ENCODE measurements at places on chromosomes 2 and 18. TPM values are rescaled to one million over a fixed set of nuclear protein-coding genes. Genes with fewer than 3 reads are reported as not detected.

GRCh38 chr18:11251229-11251890 lies 102.0 kb upstream of the PIEZO2 start:
- DNase-seq: no peak

DNA sequence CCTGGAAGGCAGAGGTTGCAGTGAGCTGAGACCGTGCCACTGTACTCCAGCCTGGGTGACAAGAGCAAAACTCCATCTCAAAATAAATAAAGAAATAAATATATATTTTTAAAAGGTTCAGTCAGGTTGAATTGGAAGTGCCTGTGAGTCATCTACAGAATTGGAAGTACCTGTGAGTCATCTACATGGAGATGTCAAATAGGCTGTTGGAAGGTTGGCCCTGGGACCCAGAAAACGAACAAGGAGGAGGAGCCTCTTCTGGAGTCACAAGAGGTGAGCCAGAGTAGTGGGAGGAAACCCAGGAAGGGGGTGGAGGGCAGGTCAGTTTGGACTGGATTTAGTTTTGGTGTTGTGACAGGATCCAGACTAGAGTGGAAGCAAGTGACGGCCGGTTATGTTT lies 15.2 kb upstream of the SCYGR1 start:
- DNase-seq: no peak

- DNase-seq: no peak
Measured at GRCh38 chr18:54807303-54807702, 21.0 kb upstream of the RAB27B start.

GRCh38 chr18:78980777-78981380 lies 1.3 kb downstream of the SALL3 start:
- DNase-seq: no peak

DNA sequence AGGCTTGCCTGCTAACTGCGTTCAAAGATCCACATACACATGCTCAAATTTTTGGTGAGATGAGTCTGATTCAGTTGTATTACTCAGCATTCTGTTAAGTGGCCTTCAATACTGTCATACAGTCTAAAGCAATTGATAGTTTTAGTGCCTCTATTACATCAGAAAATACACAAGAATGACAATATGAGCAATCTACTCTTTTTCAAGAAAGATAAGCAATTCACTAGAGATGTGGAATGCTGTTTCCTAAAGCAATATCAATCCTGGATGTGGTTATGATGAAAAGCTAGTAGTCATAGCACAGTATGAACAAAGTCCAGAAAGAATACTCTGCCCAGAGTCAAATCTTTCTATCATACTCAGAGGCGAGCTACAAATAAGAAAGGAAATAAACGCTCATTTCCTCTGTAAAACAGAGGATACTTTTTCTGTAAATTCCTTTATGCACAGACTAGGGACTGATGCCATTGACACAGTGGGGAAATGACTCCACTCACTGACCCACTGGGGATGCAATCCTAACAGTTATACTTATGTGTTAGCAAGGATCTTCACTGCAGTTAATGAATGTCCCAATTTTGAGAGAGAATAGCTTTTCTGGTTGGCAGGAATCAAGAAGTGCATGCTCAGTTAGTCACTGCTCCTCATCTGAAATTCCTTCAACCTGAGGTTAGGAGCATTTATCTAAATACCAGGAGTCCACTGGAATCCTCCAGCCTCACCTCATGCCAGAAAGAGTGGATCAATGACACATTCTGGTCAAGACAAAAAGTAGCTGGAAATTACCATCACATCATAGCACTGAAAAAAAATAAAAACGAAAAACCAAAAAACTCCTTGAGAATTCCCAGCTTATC lies 83.3 kb downstream of the PDE11A start:
- no peak for DNase-seq

DNA sequence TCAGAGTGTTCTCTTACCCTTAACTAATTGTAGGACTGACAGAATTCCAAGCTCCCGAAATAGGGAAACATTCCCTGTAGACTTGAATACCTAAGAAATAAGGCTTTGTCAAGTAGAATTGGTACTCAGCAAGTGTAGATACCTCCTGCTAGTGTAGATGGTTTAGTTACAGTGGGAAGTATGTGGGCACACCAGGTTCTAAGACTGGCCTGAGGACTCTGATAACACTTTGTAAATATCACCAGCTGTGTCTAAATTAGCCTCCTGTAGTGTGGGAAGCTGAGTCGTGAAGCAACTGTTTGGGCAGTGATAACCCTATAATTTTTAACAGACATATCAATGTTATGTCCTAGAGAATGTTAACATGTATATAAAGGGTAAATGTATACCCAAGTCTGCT lies 304.5 kb downstream of the SLC8A1 start:
- no peak for DNase-seq

- DNase-seq: no peak
Measured at GRCh38 chr2:214401580-214401979, 9.3 kb upstream of the VWC2L start.

GRCh38 chr2:44886414-44886813 lies 55.1 kb upstream of the SIX3 start:
- DNase-seq: no peak

DNA sequence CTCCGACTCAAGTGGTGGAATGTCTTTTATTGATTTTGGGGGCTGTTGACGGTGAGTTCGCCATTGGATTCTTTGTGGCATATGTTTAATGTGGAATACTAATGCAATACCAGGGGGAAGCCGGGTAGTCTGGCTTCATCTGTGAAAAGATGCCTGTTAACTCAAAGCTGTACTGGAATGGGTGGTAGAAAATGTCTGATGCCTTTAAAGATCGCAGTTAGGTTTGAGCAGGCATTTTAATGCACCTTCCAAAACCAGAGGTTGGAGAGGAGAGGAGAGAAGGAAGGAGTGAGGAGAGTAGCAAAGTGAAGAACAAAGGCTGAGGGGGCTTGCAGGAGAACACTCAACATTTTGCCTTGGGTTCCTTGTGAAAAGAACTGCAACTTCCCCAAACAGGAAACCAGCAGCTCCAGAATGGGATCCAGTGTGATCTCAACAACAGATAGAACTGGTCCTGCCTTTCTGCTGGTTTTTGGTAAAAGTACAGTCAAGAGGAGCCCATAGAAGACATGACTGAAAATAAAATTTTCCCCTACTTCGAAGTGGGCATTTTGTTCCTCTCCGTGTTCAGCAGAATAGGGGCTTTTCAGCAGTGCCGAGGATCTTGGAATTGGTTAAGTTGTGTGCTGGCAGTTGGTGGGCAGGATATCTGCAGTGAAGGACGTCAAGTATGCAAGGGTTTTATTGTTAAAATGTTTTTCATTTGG lies 1.5 kb downstream of the ZNF532 start:
- no peak for DNase-seq

DNA sequence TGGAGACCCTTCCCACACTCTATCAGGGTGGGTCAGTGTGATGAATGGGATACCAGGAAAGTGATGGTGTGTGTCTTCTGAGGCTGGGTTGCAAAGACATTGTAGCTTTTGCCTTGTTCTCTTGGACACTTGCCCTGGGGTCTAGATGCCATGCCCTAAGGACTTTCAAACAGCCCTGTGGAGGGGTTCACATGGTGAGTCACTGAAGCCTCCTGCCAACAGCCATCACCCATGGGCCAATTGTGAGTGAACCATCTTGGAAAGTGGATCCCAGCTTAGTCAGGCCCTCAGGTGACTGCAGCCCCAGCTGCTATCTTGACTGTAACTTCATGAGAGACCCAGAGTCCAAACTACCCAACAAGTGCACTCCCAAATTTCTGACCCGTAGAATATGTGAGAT lies 25.8 kb upstream of the IGFBP5 start:
- DNase-seq: no peak

GRCh38 chr2:235325151-235325550 lies 168.7 kb upstream of the AGAP1 start:
- no peak for DNase-seq

Gene HRH4
- 0.29 TPM for polyA plus RNA-seq

GRCh38 chr2:104745846-104746245 lies 108.1 kb upstream of the POU3F3 start:
- DNase-seq: no peak

DNA sequence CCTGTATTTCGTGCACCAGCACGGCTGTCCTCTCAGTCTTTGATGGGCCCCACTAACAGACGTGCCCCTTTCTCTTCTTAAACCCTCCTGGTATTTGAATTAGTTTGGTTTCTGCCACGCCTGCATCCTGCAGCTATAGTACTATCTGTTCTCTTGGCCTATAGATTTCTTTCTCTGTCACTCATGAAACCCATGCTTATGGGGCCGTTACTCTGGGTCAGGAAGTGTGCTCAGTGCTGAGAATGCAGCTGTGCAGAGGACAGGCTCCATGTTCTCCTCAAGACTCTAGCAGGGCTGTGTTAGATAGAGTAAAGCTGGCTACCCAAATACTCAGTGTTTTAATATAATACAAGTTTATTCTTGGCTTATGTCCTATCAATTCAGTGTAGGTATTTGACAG lies 180.0 kb downstream of the INSIG2 start:
- DNase-seq: no peak

Gene HSPE1
- 181 TPM for polyA plus RNA-seq

DNA sequence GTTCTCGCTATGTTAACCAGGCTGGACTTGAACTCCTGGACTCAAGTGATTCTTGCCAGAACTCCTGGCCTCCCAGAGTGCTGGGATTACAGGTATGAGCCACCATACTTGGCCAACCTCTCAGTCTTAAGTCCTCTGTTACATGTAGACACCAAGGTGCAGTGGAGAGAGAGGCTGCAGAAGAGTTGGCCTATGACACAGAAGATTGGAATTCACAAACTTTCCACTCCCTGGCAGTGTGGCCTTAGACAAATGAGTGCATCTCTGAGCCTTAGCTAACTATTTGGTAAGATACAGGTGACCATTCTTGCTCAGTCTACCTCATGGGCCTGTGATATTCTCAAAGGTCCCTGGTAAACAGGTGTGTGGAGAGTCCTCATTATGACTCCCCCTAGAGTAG lies 159.7 kb downstream of the MYCN start:
- no peak for DNase-seq

DNA sequence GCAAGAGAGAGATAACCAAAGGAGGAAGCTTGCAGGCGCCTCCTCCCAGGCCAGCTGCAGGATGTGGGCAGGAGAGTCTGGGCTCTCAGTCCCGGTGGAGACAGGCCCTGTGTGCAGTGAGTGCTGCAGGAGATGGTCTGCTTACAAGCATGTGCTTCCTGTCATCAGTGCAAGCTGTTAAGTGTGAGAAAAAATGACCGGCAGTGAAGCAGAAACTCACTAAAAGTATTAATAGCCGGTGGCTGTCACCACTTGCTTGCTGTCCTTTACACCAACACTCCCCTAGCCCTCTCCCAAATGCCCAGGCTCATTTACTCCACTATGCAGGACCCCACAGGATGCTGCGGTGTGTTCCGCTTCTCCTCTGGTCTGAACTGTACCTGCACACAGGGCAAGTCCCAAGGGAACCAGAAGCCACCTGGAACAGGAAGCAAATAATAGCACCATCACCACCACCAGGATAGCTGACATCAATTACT lies 435.6 kb upstream of the HS6ST1 start:
- no peak for DNase-seq

Gene AGAP1
- polyA plus RNA-seq: 0.10 TPM

GRCh38 chr2:155747531-155747930 lies 585.0 kb downstream of the NR4A2 start:
- no peak for DNase-seq

DNA sequence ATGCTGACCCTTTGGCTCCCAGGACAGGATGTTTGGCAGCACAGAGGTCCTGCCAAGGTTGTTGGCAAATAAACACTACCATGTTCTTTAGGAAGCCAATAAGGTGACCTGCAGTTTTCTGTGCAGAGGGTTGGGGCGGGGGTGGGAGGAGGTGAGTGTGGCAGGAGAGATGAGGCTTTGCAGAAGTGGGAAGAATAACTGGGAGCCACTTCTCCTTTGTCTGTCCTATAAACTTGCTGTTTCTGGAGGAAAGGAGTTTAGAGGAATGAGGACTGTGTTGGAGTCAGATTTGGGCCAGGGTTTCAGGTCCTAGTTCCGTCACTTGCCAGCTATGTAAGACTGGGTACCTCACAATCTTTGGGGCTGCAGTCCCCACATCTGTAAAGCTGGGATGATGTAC lies 187.6 kb upstream of the SPRED2 start:
- no peak for DNase-seq

DNA sequence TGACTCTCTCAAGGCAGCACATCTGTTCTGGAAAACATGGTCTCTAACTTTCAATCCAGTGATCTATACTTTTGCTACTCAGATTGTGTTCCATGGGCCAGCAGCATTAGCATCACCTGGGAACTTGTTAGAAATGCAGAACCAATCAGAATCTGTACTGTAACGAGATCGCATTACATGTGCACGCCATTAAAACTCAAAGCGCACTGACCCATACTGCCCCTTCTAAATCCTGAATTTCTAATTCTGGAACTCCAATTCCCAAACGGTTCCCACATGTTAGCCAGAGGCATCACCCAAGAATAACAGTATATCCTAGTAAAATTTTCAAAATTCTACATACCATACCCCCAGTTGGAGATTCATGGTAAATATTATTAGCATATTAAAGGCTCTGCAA lies 10.5 kb upstream of the DCTN1 start:
- DNase-seq: no peak

DNA sequence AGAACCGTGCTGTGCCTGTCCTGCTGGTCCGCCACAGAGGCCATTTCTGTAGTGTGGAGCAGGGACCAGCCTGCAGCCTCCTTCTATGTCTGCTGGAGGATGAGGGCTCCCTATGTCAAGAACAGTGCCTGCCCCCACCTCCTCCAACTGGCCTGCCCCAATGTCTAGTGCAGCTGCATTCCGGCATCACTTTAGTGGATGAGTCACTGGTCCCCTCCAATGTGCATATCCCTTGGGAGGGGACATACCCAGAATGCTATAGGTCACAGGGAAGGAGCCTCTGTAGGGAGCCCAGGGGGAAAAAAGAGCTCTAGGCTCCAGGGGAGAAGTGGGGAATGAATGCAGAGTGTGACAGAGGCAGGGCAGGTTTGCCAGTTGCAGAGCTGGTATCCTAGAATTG lies 219.6 kb downstream of the CELF4 start:
- no peak for DNase-seq

Gene TRABD2A
- 173 TPM for polyA plus RNA-seq

Gene IL1RN
- not detected for polyA plus RNA-seq

DNA sequence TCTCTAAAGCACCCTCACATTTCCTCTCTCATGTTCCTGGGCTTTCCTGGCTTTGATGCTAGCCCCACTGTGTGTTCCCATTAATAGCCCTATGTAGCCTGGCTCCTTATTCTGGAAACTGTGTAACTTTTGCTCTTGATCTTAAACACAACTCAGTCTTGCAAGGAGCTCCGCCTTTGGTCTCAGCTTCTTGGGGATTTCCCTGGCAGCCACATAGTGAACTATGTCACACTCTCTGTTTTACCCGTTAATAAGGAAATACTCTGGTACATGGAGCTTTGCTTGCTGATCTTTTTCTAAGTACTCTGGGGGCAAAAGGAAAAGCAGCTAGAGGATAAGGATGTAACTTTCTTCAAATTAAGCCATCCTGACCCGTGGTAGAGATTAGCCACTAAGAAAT lies 259.3 kb downstream of the NEDD4L start:
- DNase-seq: no peak

All from naive thymus-derived CD8-positive, alpha-beta T cell (primary cell).